ENCODE measurements at places on chromosomes 4 and X.

DNA sequence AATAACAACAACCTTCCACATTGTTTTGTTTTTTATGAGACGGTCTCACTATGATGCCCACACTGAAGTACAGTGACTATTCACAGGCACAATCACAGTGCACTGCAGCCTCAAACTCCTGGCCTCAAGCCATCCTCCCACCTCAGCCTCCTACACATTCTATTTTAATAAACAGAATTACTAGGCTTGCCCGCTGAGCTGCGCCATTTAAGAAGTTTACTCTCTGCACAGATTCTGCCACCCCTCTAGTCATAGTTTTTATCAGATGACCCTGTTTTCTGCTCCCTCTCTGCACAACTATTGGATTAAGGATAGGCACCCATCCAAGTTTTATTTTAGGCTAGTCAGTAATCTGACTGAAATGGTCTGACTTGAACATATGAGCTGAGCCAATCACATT is 11.3 kb upstream of the COX18 start:
- DNase-seq, result no peak

DNA sequence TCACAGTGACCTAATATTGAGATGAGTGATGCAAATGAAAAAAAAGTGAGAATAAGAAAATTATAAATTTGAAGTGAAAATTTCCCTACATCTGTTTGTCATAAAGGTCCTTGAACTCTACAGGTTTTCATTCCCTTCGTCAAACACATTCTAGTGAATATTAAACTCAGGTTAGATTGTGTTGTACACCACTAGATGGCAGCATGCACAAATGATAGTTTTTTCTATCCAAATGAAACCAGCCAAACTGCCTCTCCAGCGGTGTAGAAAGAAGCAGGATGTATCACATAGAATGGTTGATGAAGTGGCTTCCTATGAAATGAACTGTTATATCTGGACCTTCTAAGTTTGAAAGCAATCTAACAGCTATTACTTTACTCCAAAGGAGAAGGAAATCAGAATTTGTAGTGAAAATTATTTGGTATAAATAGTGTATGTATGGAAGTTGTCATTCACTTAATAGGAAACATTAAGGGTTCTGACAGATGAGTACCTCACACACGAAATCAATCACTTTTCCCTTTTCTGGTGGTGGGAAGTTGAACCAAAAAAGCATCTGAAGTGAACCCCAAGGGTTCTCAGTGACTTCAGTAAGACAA is 382.7 kb downstream of the UNC5C start:
- DNase-seq, result peak; percentile 30

DNA sequence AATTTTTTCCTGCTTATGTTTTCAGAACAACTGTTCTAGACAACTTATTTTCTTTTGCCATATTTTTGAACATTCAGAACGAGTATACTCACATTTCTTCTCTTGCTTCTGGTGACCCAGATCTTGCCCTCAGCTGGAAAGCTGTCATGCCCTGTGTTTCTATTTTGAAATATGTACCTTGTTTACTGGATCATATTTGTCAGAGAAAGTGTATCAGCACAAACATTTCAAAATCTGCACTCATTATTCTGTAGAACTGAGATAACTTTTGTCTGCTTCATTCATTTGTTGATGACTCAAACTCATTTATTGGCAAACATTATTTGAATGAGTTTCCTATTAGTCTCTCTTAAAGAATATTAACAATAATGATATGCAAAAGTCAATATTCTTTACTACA is 46.2 kb upstream of the FAM9A start:
- DNase-seq, result no peak

- no peak for DNase-seq
Measured at GRCh38 chrX:65837875-65838549, 170.6 kb downstream of the MSN start.

DNA sequence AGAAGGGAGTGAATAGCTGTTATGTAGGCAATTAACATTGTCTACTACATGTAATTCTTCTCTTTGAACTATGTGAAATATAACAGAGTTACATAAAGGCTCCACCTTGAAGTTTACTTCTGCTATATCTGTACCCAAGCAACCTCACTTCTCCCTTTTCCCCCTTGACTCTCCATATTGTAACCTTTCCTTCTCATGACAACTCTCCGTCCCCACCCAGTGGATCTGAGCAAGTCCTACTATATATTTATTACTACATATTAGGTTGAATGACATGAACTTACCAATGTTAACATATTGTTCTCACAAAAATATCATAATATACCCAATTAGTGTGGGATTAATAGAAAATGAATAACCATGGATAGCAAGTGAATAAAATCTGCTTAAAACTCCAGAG is 93.2 kb upstream of the ATP8A1 start:
- no peak for DNase-seq

GRCh38 chr4:137535718-137536117 is 3.4 kb upstream of the PCDH18 start:
- DNase-seq, result no peak

- DNase-seq, result no peak
Measured at GRCh38 chr4:156559346-156559745, 412.3 kb downstream of the PDGFC start.

GRCh38 chr4:97262769-97263168 is 880.5 kb downstream of the STPG2 start:
- no peak for DNase-seq

DNA sequence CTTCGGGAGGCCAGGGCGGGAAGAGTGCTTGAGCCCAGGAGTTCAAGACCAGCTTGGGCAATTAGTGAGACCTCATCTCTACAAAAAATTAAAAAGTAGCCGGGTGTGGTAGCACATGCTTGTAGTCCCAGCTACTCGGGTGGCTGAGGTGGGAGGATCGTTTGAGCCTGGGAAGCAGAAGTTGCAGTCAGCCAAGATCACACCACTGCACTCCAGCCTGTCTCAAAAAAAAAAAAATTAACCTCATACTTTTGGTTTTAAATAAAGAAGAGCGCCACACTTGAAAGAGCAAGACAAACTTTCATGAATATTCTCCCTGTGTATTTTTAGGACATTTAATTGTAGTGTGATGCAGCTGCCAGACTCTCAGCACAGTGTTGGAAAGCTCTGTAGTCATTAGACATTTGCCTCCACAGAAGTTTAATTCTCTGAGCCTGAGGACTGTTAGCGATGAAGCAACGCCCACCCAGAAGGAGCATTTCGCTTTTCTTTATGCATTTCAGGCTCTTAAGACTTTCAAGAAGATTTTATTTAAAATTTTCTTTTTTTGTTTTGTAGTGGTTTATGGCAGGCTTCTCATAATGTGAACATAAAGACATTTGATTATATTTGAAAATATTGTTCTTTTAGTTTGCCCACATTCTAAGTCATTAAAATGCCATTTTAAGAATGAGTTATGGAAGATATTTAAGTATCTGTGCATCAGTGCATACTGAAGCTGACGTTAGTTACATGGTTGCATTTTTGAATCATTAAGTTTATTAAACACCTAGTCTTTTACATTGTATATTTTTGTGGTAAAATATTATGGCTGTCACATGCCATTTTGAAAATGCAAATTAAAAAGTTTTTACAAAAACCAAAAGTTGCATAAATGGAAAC is 45.8 kb downstream of the DCLK2 start:
- DNase-seq, result no peak

DNA sequence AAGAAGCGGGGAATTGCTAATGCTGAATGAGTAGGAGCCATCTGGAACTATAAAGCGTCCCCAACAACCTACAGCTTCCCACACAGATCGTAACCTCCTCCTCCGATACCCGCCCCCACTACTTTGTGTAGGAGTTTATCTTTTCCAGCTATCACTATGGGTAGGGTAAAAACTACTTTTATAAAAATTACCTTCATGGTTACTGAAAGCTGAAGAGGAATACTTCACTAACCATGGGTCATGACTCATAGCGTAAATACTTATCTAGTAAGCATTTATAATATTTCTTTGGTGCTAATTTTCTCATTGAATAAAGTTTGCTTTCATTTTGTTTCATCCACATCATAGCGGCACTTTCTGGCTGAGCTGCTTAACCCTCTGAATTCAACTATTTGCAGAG is 79.4 kb upstream of the TNIP3 start:
- no peak for DNase-seq

GRCh38 chrX:53088136-53088974 is 5.6 kb upstream of the KANTR start:
- no peak for DNase-seq

DNA sequence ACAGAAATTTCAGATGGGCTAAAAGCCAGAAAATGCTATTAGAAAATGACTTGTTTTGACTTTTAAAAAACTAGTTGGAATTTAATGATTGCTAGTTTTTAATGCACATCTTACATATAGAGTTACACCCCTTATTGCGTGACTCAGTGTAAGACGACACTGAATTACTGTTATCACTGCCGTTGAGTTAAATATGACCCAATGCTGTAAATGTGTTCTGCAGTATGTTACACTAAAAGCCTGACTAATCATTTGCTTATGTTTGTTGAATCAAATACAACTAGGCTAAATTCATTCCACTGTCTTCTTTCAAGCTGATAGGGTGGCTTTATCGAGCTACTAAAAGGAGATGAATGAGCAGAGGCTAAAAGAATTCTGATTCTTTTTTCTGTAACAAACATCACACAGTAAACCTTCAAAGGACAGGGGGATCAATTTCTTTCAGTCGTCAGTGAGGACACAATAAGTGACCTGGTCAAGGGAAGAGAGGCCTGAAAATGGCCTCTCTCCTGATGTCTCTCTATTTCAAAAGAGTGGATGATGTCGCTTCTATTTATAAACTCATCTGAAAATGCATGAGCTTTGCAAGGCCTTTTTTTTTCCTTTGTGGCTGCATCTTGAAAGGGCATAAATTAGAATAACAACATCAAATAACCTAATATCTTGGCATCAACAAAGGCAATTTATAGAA is 142.2 kb upstream of the KCNIP4 start:
- no peak for DNase-seq

DNA sequence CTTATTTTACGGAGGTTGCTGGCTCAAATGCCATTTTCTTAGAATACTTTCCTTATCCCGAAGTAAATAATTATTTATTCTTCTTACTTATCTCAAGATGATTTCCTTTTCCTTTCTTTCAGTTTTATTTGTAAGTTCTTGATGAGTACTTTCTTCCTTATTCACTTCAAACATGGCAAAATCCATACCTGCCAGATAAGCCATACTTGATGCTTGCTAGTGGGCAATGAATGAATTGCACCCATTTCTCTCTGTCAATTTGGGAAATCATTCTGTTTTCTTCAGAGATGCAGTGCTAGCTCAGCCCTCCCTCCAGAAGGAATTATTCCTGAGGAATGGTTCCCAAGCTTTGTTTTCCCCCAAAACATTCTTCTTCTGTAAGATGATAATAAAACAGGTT is 598.3 kb downstream of the SPRY1 start:
- no peak for DNase-seq

GRCh38 chr4:5795580-5795979 is 84.6 kb downstream of the EVC start:
- DNase-seq, result no peak

- DNase-seq, result no peak
Measured at GRCh38 chr4:38333219-38333618, 330.8 kb upstream of the KLF3 start.

DNA sequence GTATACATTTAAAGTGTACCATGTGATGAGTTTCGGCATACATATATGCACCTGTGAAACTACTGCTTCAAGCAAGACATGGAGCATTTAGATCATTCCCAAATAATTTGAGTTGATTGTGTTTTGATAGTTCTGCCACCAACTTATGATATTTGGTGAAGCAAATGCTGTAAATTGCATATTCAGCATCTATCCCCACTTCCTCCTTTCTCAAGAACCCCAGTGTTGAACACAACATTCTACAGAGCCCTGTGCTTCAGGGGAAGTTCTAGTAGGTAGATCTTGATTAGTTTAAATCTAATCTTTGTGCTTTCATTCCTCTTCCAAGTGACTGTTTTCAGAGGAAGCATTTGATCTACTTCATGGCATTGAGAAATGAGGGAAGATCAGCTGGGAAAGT is 5.4 kb upstream of the SHROOM3 start:
- DNase-seq, result no peak

GRCh38 chrX:129769467-129770154 is 10.1 kb upstream of the SASH3 start:
- no peak for DNase-seq
